ENCODE measurements at places on chromosomes 13 and 19.

DNA sequence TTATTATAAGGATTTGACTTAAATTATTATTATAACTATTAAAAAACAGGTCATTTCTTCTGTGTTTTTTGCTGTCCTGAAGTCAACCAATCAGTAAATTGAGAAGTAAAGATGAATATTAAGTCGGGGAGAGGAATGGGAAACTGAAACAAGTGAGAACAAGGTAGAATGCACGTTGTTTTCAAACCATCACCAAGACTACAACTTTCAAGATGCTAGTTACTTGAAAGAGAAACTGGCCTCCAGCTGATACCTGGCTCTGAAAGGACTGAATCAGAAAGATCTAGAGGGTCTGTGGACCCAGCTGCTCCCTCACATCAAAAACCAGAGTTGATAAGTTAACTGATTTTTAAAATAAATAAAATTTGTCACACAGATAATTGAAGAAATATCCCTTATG, 1301.5 kb upstream of the ATXN8OS start:
- no peak for DNase-seq

DNA sequence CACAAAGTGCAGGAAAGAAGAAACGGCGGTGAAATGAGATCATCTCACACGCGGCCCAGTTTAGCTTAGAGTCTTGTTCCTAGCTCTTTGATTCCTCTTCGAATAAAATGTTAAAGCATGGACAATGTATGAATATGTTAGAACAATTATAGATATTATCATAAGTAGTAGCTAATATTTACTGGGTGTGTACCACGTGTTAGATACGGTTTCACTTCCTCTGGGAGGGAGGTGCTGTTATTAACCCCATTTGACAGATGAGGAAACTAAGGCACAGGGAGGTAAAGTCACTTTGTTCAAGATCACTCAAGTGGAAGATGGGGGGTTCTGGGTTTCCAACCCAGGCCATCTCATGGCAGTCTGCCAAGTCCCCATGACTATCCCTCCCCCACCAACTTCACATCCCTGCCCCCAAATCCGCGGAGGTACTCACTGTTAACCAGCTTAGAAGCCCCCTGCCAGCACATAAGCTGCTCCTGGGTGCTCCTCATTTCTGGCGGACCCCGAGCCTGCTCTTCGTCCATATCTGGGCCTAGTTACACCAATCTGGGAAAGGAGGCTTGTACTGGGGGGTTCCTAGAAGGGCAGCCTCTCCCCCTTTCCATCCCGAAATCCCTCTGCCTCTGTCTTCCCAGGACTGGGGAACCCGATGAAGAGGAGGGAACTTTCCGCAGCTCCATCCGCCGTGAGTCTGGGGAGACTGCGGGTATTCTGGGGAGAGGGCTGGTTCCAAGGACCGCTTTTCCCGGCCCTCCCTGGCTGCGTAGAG, 1.0 kb upstream of the FXYD7 start:
- no peak for DNase-seq

- DNase-seq = peak; percentile 23
Measured at GRCh38 chr13:60397704-60398378, 821 bp downstream of the TDRD3 start.

DNA sequence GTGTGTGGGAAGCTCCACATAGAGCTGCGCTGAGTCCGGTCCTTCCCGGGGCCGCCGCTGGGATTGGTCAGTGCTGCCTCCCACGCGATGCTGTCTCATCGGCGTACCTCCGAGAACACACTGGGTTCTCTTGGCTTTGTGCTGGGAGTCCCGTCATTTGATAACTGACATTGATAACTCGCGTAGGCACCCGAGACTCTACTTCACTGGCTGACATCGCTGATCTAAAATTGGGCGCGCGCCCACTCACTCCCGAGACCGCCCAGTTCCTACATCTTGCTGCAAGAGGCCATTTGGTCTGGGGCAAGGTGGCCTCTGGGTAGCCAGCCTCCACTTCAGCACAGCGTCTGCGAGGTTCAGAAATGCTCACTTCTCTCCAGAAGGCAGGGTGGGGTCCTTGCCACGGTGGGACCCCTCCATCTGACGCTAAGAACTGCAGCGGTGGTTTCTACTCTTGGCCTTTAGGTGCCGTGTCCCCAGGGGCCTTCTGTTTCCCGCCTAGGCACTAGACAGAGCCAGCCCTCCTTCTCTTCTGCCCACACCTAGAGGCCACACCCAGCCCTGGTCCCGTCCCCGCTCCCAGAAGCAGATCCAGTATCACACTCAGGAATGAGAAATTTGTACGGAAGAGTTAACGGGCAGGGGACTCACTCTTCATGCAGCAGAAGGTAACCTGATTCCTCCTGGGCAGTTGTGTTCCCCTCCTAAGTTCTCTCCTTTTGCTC, 40.7 kb upstream of the ATP11A start:
- DNase-seq = no peak

- DNase-seq = no peak
Measured at GRCh38 chr19:3407556-3408516, 41.5 kb downstream of the NFIC start.

DNA sequence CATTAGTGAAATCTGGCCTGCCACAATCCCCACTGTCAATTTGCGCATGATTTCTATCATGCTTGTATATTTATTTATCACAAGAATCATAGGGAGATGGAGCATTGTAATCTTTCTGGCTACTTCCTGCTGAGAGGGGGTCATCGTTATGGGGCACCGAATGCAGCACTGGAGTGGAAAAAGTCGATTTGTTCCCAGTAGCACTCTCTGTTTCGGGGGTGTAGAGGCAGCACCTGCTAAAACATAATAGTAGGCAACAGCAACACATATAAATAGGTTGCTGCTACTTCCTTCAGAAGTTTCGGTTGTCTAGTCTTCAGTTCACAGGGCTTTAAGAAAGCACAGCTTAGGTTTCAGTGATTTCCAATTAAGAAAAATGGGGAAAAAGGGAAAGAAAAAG, 23.4 kb upstream of the CEACAM21 start:
- no peak for DNase-seq

DNA sequence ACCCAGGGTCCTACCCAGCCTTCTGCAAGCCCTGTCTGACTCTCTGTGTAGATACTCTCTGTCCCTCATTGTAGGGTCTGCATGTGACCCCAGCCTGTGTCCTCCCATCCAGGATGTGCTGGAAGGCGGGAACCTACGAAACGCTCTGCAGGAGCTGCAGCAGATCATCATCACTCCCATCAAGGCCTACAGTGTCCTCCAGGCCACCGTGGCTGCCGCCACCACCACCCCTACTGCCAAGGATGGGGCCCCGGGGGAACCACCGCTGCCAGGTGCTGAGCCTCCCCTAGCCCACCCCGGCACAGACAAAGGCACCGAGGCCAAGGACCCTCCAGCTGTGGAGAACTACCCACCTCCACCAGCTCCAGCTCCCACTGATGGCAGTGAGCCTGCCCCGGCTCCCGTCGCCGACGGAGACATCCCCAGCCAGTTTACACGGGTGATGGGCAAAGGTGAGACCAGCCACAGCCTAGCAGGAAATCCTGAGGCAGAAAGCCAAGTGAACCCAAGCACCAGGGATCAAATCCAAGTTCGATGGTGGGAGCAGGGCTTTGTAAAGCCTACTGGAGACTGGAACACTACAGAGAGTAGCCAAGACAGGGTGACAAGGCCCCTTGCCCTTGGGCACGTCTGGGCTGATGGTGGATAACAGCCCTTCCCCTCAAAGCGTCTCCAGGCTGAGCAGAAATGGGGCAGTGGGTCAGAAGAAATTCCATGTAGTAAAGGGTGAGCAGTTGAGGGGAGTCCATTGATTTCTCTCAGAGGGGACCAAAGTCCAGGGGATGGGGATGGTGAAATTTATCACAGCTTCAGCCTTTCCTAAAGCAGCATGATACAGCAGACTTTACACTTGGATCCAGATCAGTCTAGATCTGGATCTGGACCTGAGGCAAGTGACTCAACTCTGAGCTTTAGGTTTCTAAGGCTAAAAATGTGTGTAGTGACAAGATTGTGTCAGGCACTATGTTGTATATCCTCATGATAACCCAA, 13.2 kb downstream of the PAF1 start:
- DNase-seq = no peak

Data from activated CD4-positive, alpha-beta T cell treated with anti-CD3 and anti-CD28 coated beads, Interleukin-2, amount 50 U/mL, for 24 hours (primary cell).